ENCODE measurements at places on chromosomes 7 and 10. TPM values are rescaled to one million over a fixed set of nuclear protein-coding genes. Genes with fewer than 3 reads are reported as not detected.

DOCK4 gene
- total RNA-seq = 5.2 TPM

TPK1 gene
- total RNA-seq = 1.1 TPM

HOXA7 gene
- not detected for total RNA-seq

NXPH1 gene
- total RNA-seq = not detected

CALHM3 gene
- total RNA-seq = not detected

PRF1 gene
- total RNA-seq = not detected

SPDYE8 gene
- not detected for total RNA-seq

PPIF gene
- 48.5 TPM for total RNA-seq

GCK gene
- total RNA-seq = not detected

FANK1 gene
- total RNA-seq = 10.2 TPM

POLD2 gene
- 135 TPM for total RNA-seq

EMX2 gene
- not detected for total RNA-seq

ADRB1 gene
- total RNA-seq = 0.28 TPM

CALML5 gene
- 36.7 TPM for total RNA-seq

TDRD1 gene
- 0.28 TPM for total RNA-seq

TAS2R41 gene
- not detected for total RNA-seq

FGFBP3 gene
- total RNA-seq = 0.42 TPM

CHRM2 gene
- total RNA-seq = 0.14 TPM

PYROXD2 gene
- total RNA-seq = 5.2 TPM

VENTX gene
- not detected for total RNA-seq

SLC29A4 gene
- total RNA-seq = 1.3 TPM

UBTD1 gene
- 34.4 TPM for total RNA-seq

VWC2 gene
- not detected for total RNA-seq

GRM3 gene
- not detected for total RNA-seq

GOLGA7B gene
- 0.28 TPM for total RNA-seq

RSPH10B gene
- not detected for total RNA-seq

PIK3CG gene
- not detected for total RNA-seq

LLCFC1 gene
- total RNA-seq = not detected

SUN3 gene
- total RNA-seq = not detected

DDIT4 gene
- 1,321 TPM for total RNA-seq

PCLO gene
- total RNA-seq = 3.1 TPM

OGDHL gene
- total RNA-seq = 0.14 TPM

ASNS gene
- total RNA-seq = 28.1 TPM
